ENCODE measurements at places on chromosomes 12 and 14.
A peak's percentile ranks its signal among the peaks of the same experiment; 100 is the strongest.

DNA sequence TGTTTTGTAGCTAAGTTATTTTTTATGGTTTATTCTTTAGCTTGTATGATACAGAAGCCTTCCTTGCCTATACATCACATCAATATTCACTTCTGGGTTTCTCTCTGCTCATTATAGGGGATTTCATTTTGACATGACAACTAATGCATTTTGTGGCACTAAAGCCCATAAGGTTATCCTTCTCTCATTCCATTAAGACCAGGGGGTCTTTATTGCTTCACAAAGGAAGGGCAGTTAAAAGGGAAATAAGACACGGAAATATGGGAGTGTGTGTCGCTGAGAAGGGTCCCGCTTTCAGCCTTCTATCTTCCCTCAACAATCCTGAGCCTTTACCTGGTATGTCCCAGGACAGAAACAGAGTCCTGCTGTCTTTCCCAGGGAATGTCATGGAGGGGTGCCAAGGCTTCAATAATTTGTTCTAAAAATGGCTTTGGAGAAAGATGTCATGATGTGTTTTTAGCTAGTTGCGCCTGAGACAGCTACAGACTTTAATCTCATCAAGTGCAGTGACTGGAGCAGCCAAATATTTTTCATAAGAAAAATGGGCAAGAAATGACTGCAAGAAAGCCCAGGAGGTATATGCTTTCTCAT lies 1145.4 kb upstream of the TMEM132C start:
- DNase-seq, result no peak

DNA sequence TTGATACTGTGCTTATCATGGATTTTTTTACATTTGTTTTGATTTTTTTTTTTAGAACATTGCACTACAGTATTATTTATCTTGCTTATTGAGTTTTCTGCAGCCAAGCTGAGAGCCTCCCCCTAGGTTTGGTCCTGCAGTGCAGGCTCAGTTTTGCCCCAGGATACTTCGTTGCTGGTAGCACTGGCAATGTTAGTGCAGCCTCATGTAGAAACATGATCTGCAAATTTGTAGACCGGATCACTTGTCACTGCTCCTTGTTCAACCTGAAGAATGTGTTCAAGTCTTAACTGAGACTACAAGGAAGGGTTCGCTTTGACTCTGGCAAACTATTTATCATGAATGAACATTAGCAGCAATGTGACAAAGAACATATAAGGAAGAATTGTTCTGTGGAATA lies 377.2 kb upstream of the PDE3A start:
- DNase-seq, result no peak

DNA sequence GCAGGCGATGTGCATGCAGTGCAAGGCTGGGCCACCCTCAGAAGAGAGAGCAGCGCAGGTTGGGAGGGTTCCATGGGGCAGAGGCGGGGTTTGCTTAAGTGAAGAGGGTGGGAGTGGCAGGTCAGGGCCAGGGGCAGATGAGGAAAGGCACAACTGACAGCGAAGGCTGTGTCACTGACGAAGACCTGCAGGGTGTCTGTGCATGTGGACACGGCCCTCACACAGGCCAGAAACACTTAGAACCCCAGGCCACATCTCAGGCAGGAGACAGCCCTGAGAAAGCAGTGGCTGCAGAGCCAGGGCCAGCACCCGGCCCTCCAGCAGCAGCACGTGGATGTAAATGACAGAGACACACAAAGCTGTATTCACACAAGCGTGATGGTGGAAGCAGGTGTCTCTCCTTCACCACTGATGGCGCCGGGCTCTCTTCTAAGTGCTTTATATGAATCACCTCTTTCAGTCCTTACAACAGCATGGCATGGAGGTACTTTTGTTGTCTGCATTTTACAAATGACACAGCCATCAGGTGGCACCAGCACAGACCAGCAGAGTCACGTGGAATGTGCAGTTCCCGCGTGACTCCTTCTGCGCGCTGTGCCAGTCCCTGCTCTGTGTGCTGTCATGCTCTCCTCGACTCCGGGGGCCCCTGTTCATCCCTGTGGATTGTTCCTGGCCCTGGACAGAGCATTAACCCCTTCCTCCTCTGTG lies 54.6 kb downstream of the TSPAN11 start:
- no peak for DNase-seq

GRCh38 chr12:106140223-106140986 lies 1.7 kb upstream of the NUAK1 start:
- DNase-seq, result no peak

- DNase-seq, result no peak
Measured at GRCh38 chr12:12718853-12719252, 1.7 kb downstream of the CDKN1B start.

DNA sequence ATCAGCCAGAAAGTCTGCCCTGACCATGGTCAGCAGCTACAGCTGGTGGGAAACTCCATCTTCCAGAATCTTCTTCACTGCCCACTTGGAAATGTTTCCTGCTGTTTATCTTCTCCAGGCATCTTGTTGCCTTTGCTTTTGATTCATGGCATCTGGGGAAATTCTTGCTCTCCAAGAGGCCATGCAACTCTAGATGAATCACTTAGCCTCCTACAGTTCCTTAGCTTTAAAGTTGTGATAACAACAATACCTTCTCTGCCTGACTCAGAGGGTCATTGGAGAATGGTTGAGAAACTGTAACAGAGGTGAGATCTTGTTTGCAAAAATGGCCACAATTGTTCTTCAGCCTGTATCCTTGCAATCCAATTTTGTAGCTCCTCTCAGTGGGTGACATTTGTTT lies 121.0 kb upstream of the VRK1 start:
- no peak for DNase-seq

DNA sequence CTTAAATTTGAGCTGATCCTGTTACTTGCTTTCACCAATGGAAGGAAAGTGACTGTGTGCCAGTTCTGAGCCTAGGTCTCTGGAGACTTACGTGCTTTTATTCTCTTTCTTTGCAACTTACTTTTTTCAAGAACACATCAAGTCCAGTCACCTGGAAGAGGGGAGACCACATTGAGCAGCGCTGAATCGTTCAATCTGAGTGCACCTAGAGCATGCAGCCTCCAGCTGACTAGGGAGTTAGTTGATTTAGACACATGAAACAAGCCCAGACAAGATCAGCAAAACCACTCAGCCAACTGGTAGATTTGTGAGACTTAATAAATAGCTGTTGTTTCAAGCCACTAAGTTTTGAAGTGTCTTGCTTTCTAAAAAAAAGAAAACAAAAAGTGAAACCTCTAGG lies 1014.8 kb upstream of the FBXO33 start:
- no peak for DNase-seq

- DNase-seq, result no peak
Measured at GRCh38 chr14:25009891-25010290, 40.1 kb downstream of the STXBP6 start.

DNA sequence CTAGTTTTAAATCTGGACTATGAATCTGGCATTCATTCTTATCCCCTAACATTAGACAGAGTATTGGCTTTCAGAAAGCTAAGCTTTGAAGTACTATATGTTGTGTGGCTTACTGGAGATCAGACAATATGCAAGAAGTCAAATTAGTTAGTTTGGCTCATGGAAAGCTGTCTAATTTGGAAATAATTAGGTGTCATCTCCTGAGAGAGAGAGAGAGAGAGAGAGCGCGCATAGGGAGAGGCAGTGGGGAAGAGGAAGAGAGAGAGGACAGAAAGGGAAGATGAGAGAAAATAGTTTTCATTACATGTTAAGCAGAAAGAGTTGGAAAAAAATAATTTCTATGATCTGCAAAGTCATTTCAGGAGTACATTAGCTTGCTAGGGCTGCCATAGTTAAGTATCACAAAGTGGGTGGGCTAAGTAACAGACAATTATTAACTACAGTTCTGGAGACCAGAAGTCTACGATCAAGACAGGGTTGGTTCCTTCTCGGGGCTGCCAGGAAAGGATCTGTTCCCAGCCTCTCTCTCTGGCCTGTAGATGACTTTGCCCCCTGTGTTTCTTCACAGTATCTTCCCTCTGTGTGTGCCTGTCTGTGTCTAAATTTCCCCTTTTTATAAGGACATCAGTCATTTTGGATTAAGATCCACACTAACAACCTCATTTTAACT lies 404.2 kb downstream of the RGS6 start:
- no peak for DNase-seq

- no peak for DNase-seq
Measured at GRCh38 chr14:49189375-49189774, 396.8 kb downstream of the RPS29 start.

DNA sequence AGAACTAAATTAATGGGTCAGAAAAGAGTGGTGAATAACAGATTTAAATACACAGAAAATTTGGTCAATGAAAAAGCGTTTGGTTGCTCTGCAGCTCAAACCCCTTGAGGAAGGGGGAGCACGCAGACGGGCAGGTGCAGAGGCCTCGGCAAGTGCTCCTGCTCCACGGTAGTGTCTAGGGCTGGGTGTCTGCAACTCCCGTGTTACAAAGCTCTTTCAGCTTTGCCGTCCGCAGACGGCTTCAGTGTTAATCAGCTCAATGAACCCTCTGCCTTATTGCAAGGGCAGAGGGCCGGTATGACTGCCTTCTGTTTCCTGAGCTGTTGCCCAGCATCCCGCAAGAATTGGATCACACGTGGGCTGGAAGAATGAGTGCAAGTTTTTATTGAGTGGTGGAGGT lies 125.7 kb upstream of the TRHDE start:
- no peak for DNase-seq

DNA sequence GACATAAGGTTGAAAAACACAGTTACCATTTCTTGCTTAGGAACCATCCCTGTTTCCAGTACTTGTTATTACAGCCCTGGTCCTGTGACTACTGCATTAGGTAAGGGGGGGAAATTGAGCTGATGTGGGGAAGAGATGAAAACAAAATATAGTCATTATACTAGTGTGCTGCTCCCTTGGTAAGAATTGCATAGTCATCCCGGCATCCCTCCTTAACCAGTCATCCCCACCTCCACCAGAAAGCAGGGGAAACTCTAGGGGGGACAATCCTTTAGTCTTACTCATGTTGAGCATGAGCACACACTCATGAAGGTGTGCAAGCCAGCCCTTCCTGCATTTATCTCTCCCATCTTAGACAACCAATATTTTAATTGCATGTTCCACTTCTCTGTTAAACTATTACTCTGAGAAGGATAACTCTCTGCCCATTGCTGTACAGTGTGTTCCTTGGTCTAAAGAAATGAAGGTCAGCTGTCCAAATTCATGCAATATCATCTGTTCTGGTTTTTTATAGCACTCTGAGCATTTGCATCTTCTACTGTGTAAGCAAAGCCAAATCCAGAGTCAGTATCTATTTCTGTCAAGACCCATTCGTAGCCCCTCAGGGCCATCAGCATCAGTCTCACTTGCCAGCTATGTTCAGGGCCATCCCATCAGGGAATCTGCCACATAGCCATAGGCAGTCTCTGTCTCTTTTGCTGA lies 46.8 kb downstream of the TMEM30B start:
- no peak for DNase-seq

GRCh38 chr12:98446060-98446459 lies 69.3 kb upstream of the TMPO start:
- DNase-seq, result no peak

DNA sequence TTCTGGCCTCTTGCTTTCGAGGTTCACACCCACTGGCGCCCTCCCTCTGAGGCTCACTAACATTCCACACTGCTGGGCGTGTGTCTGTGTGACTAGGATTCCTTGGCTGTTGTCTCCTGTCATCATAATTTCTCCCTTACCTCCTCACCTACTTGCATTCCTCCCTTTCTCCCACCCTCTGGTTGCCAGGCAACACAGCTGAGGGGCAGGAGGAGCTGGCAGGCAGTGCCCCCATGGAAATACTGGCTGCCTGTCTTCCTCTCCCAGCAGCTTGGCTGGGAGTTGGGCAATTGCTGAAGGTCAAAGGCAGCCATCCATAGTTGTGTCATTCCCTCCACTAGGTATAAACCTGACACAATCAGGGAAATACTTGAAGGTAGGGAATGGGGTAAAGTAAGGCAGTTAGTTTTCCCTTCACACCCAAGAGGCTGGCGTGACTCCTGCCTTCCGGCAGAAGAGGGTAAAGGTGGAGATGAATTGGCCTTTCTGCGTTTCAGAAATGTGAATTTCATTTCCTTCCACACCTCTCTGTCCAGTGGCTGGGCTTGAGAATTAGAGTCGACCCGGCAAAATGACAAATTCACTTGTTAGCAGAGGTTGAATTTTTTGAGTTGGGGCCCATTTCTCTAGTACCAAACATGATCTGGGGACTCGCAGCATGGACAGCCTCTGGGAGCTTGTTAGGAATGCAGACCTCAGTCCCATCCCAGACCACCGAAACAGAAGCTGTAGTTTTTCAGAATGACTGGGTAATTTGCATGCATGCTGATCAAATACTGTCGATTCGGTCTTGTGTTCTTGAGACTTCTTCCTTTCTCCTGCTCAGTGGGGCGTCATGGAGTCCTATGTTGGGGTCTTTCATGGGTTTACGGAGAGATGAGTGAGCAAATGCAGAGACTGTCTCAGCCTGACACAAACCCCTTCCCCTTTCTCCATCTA lies 24.3 kb upstream of the EMP1 start:
- DNase-seq, result peak; percentile 72

DNA sequence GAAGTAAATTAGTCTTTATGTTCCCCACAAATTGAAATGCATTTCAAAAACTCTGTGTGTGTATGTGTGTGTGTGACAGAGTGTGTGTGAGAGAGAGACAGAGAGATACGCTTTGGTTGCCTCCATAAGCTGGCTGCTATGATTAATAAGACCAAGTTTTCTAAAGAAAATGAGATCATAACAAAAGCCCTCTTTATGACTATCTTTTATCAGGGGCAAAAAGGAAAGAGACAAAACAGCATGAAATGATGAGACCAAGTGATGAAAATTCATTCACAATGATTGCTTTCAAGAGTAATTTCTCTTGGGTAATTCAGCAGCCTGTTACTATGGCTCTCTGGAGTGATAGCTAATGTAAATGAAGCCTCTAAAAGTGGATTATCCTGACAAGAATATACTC lies 277.6 kb upstream of the PLEKHG7 start:
- DNase-seq, result no peak

DNA sequence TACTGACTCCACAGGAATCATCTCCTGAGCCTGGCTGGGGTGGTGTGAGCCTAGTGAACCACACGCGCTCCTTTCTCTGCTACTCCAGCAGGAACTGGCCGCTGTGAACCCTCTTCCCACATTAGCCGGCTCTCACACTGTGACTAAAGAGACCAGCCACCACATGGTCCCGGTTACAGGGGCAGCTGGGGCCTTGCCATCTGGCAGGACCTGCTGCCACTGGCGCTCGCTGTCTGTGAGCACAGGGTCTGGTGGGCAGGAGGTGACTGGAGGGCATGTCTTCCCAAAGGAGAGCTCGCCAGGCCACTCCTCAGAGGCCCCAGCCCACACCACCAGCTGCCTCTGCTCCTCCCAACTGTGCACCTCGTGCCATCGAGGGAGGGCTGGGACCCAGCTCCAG lies 99.3 kb downstream of the SINHCAF start:
- DNase-seq, result no peak

DNA sequence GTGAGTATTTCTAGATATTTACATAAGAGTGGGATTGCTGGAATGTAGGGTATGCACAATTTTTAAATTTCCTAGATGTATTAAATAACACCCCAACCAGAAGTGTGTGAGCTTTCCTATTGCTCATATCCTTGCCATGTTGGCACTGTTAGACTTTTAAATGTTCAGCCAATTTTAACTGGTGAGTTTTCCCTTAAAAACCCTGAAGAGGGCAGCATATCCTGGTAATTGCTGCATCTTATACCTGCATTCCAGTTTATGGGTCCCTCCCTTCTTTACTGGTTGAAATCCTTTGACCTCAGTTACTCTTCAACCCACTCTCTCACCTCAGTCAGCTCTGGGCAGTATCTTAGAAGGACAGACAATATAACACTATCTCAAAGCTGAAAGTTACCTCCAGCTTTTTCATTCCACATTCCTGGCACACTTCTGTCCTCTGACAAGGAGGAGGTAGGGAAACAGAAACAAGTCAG lies 270.6 kb downstream of the PAWR start:
- no peak for DNase-seq
